HT1080 (cell line): ENCODE measurements at places on chromosomes 7 and 10.

GRCh38 chr10:91381257-91381891, 28.8 kb upstream of the HECTD2 start:
- no peak for DNase-seq

DNA sequence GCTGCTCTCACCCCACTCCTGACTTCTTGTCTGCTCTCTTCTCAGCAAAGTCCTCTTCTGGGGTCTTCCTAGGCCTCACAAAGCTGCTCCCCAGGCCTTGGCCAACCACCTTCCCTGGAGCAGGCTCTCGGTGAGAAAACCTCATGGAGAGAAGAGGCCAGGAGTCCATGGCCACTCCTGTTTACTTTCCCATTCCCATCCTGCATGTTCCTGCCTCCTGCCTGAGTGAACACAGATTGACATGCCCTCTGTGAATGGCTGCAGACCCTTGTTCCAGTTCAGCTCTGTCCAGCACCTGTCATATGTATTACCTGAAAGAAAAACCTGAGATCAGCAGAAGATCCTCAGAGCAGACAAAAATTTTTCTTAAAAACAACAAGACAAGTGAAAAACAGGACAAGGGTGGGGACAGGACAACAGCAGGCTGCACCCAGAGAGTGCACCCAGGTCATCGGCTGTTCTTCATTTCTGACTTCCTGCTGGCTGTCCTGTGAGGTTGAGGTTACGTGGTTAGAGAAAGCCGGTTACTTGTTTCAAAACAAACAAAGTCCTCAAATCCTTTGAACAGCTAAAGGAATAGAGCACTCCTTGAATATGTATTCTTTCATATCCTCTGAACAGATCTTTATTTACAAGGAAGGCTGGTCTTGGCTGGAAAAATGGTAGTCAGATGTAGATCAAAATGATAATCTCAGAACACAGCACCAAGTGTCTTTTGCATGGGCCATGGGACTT, 34.0 kb upstream of the DLD start:
- no peak for DNase-seq

DNA sequence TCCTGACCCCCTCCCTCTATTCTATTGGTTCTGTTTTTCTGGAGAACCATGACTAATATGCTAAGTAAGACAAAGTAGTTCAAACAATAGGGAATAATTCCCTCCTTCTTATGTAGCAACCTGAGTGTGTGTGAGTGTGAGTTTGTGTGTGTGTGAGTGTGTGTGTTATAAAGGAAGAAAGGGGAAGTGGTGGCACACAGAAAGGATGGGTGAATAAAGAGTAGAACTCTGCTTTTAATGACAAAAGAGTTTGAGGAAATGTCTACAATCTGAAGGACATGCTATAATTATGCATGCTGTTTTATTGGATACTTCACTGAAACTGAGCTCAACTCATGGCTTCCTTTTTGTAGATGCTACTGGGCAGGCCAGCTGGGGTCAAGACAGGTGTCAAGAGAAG, 489.5 kb downstream of the REEP3 start:
- DNase-seq: no peak

GRCh38 chr10:76649723-76650127, 987.9 kb downstream of the KCNMA1 start:
- peak; percentile 31 for DNase-seq
